Cortex of kidney (tissue), 1 donor: ENCODE measurements at places on chromosomes 7 and 10.

GRCh38 chr10:17872191-17873091, 63.3 kb downstream of the MRC1 start:
- no peak for DNase-seq

GRCh38 chr7:40223451-40224127, 88.8 kb downstream of the SUGCT start:
- DNase-seq: no peak

DNA sequence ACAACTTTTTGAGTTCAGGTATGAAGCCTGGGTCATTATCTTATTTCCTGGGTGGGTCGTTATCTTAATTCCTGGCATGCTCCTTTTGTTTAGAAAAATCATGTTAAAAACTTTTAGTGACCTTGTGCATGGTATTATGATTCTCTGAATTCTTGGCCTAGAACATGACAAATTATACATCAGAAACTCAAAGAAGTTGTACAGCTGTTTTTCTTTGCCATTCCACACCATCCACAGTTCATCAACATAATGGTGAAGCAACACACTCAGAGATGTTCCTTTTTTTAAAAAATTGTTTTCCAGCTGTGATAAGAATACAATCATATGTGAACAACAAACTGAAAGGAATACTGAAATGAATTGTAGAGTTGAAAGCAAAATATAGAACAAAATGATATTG, 149.2 kb upstream of the SEMA3D start:
- DNase-seq: no peak

- no peak for DNase-seq
Observed at GRCh38 chr10:103787331-103787730, 68.0 kb downstream of the SH3PXD2A start.

DNA sequence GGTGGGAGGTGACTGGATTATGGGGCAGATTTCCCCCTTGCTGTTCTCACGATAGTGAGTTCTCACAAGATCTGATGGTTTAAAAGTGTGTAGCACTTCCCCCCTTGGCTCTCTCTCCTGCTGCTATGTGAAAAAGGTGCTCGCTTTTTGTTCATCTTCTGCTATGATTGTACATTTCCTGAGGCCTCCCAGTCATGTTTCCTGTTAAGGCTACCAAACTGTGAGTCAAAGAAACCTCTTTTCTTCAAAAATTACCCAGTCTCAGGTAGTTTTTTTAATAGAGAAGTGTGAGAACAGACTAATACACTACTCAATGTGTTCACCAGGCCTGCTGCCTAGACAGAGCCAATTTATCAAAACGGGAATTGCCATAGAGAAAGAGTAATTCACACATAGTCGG, 49.7 kb downstream of the SDHAF3 start:
- no peak for DNase-seq

- no peak for DNase-seq
Observed at GRCh38 chr7:4013793-4014192, 668.3 kb upstream of the FOXK1 start.

- no peak for DNase-seq
Observed at GRCh38 chr7:4286351-4286750, 395.7 kb upstream of the FOXK1 start.

DNA sequence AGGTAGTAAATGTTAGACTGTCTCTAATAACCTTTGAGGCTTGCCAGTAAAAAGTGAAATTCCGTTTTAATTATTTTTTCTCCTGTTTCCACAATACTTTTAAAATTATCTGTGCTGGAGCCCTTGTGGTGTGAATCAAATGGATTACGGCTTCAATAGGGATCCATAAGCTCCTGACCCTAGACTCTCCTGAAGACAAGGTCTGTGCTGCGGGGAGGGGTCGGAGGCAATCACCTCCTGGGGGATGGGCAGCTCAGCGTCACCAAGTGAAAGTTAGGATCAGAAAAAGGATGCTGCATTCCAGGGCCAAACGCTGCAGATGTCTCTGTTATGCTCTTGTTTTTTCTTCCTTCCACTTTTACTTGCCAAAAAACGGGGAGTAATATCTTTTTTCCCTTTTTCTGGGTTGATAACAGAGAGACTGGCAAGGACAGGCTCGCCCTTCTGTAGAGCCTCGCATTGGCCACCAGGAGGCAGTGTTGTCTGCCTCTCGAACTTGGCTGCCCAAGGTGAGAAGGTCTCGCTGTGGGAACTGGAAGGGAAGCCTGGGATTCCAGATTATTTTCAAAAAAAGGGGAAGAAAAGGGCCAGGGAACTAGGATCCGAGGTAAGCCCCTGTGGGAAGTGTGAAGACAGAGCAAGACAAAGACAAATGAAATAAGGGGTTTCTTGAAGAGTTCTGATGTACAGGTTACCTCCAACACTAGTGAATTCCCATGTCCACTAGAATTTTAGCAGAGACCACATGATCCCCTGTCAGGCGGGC, 621.9 kb downstream of the ACTR3B start:
- no peak for DNase-seq

GRCh38 chr10:75010373-75010772, 101.1 kb upstream of the SAMD8 start:
- no peak for DNase-seq
